ENCODE measurements at places on chromosomes 11 and 22.
A peak's percentile ranks its signal among the peaks of the same experiment; 100 is the strongest.

DNA sequence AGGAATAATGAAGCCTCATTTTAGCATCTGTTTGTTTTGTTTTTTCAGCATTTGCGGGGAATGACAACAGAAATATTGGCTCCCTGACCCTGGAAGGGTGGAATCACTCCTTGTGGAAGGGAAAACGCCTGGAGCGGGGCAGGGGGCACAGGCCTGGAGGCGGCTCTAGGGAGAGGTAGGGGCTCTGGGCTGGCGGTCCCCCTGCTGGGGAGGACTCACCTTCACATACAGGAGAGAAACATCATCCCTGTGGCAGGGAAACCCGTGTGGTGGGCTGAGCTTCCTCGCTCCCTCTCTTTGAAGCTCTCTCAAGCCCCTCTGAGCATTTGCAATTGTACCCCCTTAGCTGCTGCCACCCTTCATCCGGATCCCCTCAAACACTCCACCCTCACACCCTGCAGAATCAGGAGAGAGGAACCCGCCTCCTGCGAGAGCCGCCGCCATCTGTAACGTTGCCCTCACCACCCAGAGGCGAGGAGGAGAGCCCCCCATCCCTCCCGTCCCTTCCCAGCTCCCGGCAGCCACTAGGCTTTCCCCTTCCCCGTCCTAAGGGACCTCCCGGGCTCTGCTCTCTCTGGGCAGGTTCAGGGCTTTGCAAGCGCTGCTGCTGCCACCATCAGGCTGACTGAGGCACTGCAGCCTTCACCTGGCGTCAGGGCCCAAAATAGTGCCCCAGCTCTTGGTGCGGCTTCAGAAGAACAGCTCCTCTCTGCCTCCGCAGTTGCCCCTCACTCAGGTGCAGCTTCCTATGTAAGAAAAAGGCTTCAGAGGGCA, 10.4 kb downstream of the KIRREL3 start:
- DNase-seq, result peak; percentile 44

GRCh38 chr11:61325649-61326414, 7.1 kb downstream of the DDB1 start:
- no peak for DNase-seq

DNA sequence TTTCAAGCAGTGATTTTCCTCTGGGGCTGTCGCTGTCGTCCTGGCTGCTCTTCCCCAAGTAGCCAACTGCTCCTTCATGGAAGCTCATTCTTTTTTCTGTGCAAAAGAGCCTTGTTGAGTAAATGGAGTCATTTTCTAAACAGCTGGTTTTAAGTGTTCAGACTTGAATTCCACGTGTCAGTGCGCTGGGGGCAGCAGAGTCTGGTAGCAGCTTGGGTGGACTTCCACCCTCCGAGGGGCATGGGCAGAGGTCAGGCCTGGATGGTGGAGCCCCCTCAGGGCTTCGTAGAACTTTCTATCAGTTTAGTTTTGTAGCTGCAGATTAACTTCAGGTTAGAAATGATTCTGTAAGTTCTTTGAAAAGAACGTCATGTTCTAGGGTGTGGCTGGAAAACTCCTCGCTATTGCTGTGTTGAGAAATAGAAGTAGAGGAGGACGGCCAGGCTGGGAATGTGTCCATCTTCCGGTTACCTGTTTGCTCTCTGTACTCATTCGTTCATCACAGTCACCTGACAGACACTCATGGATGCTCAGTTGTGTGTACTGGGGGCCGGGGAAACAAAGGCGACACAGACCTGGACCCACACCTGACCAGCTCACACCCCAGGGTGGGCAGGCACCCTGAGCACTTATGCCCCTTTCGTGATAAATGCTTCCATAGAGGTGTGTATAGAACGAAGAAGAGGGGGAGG, 270.7 kb downstream of the TBC1D22A start:
- DNase-seq, result no peak

- no peak for DNase-seq
Measured at GRCh38 chr11:119363081-119363850, 16.8 kb upstream of the MFRP start.

GRCh38 chr11:103322821-103323220, 213.6 kb downstream of the DYNC2H1 start:
- DNase-seq, result no peak

DNA sequence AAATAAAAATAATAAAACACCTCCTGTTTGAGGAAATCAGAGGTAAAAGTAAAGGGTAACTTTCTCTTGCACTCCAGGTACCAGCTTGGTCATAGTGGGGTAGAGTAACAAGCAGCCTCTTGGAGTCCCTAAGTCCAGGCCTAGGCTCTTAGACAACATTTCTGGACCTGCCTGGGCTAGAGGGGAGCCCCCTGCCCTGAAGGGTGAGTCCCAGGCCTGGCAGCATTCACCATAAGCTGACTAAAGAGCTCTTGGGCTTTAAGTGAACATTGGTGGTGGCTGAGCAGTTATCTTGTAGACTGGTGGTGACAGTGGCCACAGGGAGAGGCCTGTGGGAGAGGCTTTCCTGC, 18.6 kb upstream of the OR56A3 start:
- no peak for DNase-seq

DNA sequence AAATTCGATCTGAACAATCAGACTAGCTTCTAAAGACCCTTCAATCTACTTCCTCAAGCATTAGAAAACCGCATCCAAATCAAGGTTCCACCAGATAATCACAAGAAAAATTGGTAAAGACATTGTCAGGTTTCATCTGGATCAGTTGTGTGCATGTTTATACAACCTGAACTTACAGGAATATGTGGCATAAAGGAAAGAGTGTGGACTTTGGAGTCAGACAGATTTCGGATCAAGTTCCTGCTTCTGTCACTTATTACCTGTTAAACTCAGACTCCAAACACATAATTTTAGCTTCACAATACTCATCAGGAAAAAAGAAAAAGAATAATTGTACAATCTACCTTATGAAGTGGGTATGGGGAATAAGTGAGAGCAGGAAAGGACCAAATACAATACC, 80.5 kb downstream of the MPPED2 start:
- no peak for DNase-seq

GRCh38 chr22:16827506-16827905, 2.3 kb upstream of the XKR3 start:
- DNase-seq, result no peak

- no peak for DNase-seq
Measured at GRCh38 chr11:16603890-16604793, 134.3 kb upstream of the C11orf58 start.

GRCh38 chr11:65445101-65445603, 22.6 kb downstream of the NEAT1 start:
- no peak for DNase-seq

DNA sequence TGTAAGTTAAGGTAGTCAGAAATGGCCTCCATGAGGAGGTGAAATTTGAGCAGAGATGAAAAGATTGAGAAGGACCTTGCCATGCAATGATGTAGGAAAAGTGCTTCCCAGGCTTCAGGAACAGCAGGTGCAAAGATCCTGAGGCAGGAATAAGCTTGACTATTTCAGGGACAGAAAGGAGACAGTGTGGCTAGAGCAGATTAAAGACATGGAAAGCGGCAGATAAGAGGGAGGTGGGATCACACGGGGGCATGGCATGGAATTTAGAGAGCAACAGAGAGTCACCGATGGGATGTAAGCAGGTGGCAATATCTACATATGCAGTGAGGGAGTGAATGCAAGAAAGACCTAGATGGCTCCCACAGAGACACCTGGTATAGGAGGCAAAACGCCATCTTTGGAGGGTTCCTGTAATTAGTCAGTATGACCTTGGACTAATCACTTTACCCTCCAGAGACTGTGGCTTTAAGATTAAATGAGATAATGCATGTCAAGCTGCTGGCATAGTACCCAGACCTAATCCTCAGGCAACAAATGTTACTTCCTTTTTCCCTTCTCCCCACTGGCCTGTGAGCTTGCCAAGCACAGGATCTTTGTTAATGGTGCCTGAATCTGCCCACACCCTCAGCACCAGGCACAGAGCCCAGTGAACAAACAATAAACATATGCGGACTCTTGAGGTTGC, 24.6 kb upstream of the ACER3 start:
- no peak for DNase-seq

DNA sequence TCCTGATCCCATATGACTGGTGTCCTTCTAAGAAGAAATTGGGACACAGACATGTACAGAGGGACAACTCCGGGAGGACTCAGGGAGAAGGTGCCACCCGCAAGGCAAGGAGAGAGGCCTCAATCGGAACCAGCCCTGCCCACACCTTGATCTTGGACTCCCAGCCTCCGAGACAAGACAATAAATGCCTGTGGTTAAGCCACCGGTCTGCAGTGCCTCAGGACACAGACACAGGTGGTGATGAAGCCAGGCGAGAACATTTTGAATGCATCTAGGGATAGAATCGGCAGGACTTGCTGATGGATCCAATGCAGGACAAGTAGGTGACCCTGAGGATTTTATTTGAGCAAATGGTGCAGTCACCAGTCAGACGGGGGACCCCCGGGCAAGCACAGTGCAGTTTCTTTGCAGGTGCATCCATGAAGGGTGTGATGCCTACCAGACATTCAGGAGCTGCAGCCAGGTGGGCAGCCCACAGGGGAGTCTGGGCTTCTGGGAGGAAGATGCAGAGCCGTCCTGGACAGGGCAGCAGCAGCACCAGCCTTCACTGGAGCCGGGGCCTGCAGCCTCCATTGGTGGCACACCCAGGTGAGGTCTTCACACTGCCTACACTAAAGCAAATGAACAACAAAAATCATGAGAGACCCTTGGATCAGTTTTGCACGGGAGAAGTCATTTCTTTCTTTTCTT, 20.2 kb upstream of the SEPTIN5 start:
- no peak for DNase-seq

DNA sequence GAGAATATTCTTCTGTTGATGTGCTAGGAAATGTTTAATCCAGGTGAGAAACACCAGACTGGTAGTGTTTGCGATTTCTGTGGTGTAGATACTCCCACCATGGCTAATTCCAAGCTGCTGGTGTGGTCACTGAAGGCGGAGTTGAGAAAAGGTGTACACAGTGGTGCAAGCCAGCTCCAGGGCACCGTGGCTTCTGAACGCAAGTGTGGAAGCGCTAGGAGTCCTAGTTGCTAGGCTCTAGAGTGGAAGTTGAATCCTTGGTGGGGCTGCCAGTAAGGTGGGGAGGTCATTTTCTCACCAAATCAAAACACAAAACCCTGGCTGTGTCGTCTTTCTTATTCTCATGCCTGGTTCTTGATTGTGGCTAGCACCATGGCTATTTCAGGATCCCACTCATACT, 61.6 kb downstream of the ZBTB16 start:
- DNase-seq, result no peak

DNA sequence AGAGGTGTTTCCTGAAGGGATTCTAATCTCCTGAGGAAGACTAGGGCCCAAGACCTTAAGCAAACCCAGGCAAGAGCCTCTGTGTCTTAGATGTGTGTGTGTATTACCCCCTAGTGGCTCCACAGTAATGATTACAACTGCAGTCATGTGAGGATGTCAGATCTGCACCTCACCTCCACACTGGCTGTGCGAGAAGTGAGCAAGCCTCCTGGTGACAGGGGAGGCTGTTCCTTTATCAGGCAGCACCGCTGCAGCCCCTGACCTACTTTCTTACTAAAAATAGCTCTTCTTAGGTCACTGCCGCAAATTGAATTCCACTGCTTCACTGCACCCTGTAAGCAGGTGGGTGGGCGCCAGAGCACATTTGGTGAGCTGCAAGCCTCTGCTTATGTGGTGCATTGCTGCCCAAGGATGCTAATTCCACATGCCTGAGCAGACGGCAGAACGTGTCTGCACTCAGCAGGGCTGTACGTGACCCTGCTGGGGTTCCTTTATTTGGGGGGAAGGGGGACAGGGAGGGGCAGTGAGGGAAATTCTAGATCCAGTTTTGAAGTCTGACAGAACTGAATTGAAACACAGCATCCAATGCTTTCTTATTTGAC, 112.4 kb downstream of the KCNC1 start:
- no peak for DNase-seq

DNA sequence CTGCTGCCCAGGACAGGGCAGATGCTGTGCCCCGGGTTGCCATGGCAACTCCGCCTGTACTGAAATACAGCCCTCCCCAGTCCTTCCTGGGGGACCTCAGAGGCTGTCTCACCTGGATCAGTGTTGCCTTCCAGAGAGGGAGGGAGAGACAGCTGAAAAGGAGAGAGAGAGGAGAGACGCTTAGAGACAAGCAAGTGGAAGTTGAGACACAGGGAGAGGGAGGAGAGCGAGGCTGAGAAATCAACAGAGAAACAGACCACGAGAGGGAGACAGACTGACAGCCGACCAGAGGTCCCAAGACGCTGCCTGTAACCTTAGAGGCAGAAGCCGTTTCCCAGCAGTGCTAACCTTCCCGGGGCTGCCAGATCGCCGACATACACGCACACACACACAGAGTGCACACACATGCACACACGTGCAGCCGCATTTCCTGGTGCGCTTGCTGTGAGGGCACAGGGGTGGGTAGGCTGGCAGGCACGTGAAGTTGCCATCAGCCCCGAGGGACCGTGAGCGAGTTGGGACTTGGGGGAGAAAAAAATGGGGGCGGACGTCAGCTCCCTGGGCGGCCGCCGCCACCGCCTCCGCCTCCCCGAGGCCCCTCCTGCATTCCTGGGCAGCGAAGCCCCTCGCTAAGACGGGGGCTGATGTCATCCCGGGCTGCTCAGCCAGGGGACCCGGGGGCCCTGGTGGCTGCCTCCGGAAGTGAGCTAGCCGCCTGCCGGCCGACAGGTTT, 88.6 kb upstream of the CRYBB3 start:
- DNase-seq, result peak; percentile 24

- DNase-seq, result no peak
Measured at GRCh38 chr11:123062892-123063825, 1.2 kb upstream of the HSPA8 start.

DNA sequence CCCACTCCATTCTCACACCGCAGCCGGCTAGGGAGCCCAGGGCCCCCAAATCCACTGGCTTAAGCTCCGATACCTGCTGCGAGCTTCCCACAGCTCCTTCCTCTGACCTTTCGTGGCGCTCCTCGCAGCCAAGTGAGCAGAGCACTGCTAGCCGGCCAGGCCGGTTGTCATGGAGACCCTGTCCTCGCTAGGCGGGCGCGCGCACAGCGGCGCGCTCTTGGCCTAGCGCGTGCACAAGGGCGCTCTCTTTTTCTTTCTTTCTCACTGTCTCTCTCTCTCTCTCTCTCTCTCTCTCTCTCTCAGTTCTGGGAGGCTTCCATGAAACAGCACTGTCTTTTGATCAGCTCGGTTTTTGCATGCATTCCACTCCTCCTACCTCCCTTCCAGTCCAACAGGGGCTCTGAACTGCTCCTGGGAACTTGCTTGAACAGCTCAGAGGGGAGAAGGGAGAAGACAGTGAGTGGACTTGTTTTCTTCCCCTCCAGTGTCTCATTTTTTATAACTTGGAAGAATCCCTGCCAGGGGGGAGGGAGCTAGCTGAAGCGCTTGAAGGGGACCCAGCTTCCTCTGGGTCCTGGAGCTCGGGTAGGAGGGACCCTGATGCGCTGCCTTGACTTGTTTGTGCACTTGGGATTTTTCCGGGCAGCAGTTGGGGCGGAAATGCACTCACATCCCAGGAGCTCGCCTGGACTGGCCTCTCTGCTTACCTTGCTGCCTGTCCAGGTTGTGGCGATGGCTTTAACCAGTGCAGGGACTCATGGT, 100.3 kb upstream of the AKIP1 start:
- no peak for DNase-seq

- DNase-seq, result no peak
Measured at GRCh38 chr11:69497221-69497787, 15.8 kb downstream of the LINC01488 start.

DNA sequence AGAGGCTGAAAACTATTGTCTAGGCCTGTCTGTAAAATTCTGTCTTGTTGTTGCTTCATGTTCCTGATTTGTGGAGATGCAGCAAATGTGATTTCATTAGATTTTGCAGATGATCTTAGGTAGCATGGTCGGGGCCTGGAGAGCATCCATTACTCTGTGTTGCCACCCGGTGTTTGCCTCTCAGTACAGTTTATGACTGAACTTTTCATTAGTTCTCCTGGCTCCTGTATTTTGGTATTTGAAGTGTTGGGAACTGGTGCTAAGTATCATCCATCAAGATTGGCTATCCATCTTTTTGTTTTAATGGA, 7.7 kb downstream of the YWHAH start:
- DNase-seq, result no peak
